ENCODE measurements at places on chromosomes 4 and X. TPM values are rescaled to one million over a fixed set of nuclear protein-coding genes. Genes with fewer than 3 reads are reported as not detected.

- peak; percentile 4 for DNase-seq
These were observed 33.4 kb upstream of the SRD5A3 start for GRCh38 chr4:55312489-55313101.

The RS1 gene
- not detected for total RNA-seq

- no peak for DNase-seq
These were observed 17.8 kb downstream of the RCHY1 start for GRCh38 chr4:75496406-75496805.

- DNase-seq: no peak
These were observed 6.9 kb upstream of the PGRMC1 start for GRCh38 chrX:119229253-119229615.

Measured in naive thymus-derived CD8-positive, alpha-beta T cell (primary cell).